ENCODE measurements at places on chromosomes 3 and 15. TPM values are rescaled to one million over a fixed set of nuclear protein-coding genes. Genes with fewer than 3 reads are reported as not detected.
A peak's percentile ranks its signal among the peaks of the same experiment; 100 is the strongest.

DNA sequence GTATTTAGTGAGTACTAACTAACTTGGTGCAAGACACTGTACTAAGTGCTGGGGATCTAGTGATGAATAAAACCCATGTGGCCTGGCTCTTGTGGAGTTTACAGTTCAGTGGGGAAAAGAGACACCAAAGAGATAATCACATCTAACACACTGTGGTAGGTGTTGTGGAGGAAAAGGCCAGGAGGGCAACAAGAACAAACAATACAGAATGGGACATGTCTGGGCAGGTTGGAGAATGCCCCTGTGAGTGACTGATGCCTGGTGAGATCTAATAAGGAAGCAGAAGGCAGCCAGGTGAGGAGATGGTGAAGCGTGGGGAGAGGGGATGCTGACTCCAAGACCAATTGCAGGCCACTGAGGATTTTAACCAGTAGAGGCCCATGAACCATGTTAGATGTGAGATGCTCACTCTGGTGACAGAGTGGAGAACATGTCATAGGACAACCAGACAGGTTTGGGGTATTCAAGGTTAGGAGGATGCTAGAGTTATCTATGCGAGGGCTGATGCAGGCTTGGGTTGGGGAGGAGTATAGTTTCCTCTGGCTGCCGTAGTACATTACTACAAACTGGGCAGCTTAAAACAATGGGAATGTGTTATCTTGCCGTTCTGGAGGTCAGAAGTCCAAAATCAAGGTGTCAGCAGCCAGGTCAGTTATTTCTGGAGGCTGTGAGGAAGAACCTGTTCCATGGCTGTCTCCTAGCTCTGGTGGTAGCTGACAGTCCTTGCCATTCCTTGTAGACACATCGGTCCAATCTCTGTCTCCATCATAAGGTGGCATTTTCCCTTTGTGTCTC, 81.4 kb downstream of the ARNT2 start:
- DNase-seq: no peak

DNA sequence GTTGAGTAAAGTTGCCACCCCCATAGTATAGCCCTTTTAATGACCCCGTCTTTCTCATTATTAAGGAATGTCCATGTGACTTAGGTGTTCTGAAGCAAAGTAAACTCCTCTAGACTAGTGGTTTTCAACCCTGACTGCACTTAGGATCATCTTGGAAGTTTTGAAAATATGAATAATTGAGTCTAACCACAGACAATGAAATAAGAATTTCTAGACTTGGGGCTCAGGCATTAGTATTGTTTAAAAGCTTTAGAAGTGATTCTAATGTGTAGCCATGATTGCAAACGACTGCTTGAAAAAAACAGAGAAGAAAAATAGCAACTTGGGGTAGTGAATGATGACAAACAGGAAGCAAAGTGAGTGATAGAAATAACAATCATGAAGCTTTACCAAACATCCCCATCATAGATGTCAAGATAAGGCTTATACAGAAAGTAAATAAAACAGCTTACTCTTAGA, 35.0 kb downstream of the ALCAM start:
- DNase-seq: no peak

The MUSTN1 gene
- total RNA-seq: 6.2 TPM

DNA sequence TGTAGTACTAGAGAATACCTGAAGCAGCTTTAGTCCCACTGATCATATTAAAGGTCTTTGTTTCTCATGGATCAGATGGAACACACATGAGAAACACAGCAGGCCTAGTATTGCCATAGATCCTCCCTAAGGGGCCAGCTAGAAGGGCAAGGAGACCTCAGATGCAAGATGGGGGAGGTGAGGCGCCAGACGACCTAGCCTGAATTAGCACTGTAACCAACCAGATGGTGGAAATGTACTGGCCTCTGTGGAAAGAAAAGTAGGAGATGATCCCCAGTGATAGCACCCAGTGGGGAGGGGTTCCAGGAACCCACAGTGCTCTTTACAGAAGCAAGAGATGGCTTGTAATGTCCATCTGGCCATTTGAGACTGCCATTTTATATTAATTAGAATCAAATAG, 138.2 kb upstream of the ZNF385D start:
- DNase-seq: no peak

- no peak for DNase-seq
Observed at GRCh38 chr3:174355505-174355904, 503.6 kb upstream of the NAALADL2 start.

The CPNE9 gene
- total RNA-seq: not detected

GRCh38 chr3:139353920-139354556, 10.2 kb downstream of the MRPS22 start:
- DNase-seq: no peak

GRCh38 chr3:124263168-124263567, 271.2 kb upstream of the ROPN1 start:
- no peak for DNase-seq

DNA sequence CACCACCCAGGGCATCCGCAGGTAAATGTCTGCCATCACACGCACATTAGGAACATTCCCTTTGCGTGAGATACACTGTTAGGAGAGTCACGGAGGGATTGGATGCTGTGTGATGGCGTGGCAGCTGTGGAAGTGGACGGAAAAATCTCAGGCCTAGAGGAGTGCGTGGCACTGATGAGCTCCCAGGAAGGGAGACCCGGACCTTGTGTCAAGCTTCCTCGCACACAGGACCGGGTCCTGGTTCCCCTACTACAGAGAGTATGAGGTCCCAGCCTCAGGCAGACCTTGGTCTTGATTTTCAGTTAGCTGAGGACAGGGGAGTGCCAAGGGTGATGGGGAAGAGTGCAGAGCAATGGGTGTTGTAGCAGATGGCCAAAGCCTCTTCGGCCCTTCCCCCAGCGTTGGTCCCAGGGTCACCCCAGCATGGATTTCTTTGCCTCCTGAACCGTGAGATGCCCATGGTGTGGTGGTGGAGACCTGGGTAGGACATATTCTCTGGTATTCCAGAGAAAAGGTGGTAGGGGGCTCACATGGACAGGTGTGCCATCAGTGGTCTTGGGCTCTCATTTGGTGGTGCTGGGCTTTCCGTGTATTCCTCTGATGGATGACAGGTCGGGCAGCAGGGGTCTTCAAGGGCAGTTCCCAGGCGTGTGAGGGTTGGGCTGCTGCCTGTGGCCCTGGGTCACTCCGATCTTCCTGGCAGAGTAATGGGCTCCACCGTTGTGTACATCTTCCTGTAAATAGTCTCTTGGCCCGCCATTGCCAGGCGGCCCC, 105.1 kb downstream of the SNRPN start:
- DNase-seq: peak; percentile 77

- DNase-seq: no peak
Observed at GRCh38 chr3:134867277-134867676, 72.2 kb downstream of the EPHB1 start.

The TRPM1 gene
- total RNA-seq: not detected

DNA sequence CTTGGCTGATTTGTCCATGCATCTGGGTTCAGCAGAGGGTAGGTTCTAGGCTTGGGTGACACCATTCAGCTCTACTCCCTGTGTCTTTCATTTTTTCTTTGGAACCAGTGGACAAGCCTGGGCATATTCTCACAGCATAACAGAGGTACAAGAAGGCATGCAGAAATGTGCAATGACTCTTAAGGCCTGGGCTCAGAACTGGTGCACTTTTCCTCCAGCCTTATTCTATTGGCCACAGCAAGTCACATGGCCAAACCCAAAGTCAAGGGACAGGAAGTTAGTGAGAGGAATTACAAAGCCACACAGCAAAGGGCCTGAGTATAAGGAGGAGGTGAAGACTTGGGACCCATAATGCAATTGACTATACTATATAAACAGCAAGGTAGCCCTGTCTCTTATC, 200.9 kb upstream of the CTDSPL start:
- no peak for DNase-seq

GRCh38 chr3:181464033-181464694, 247.6 kb upstream of the SOX2 start:
- no peak for DNase-seq

- no peak for DNase-seq
Observed at GRCh38 chr15:99522288-99522687, 43.5 kb upstream of the MEF2A start.

The ABCC5 gene
- total RNA-seq: 39.9 TPM

- no peak for DNase-seq
Observed at GRCh38 chr15:90471769-90472168, 58.0 kb upstream of the CRTC3 start.

DNA sequence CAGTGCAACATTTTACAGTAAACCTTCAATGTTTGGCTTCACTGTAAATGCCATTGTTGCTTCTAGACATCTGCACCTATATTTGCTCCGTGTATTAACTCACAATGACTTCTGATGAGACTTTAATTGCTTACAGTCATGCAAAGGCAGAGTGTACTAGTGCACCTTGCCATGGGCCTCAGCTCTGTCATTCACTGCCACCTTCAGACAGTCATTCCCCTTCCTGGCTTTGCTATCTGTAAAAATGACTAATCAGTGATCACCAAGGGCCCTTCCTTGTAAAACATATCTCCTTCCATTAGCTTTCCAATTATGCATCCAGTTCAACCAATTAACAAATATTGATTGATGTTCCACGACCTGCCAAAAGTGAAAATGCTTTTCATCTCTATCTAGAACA, 120.3 kb downstream of the ARRDC4 start:
- DNase-seq: no peak

The PLSCR5 gene
- total RNA-seq: not detected

GRCh38 chr3:64148955-64149653, 76.2 kb downstream of the PRICKLE2 start:
- no peak for DNase-seq

The C3orf70 gene
- 5.0 TPM for total RNA-seq

The GRAMD1C gene
- total RNA-seq: 1.2 TPM

The LRRC34 gene
- total RNA-seq: 1.5 TPM

DNA sequence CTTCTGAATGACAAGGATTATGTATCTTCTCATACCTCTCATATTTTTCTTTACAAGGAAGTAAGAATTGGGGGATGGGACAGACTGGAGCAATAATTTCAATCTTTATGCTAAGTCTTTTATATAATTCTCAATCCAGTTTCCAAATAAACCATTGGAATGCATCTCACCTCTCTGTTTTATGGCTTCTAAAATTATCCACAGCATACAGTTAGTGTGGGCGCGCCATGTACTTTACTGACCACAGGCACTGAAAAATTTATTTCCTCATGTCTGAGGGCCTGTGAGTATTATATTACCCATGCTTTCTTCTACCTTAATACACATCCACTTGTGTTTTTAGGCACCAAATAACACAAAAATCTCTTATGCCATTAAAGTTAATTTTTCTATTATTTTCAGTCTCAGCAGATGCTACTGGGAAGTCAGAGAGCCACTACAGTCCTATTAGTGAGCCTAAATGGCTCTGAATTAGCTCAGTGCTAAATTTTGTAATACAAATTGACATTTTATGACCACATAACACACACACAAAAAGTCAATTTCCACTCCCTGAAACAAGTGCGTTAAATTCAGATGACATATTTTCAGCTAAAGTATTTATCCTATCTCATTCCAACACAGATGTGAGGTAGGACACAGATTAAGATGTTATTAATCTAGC, 39.3 kb downstream of the SLITRK3 start:
- DNase-seq: no peak

DNA sequence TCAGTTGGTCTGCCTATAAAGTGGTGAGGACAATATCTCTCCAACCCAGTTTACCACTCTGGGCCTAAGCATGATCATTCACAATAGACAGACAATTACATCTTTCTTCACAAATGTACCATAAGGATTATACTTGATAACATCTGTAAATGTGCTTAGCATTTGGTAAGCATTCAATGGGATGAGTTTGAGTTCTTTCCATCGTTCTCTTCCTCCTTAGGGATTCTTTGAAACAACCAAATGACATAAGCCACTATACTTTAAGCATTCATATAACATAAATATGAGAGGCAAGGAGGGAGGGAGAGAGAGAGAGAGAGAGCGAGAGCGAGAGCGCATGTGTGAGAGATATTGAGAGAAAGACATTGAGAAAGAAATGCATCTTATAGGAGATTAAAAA, 303.3 kb upstream of the CBLB start:
- DNase-seq: no peak

- DNase-seq: no peak
Observed at GRCh38 chr3:154571553-154572226, 141.7 kb upstream of the GPR149 start.

The UBE2E2 gene
- 42.4 TPM for total RNA-seq

- DNase-seq: no peak
Observed at GRCh38 chr3:196251918-196252317, 35.6 kb downstream of the SLC51A start.

DNA sequence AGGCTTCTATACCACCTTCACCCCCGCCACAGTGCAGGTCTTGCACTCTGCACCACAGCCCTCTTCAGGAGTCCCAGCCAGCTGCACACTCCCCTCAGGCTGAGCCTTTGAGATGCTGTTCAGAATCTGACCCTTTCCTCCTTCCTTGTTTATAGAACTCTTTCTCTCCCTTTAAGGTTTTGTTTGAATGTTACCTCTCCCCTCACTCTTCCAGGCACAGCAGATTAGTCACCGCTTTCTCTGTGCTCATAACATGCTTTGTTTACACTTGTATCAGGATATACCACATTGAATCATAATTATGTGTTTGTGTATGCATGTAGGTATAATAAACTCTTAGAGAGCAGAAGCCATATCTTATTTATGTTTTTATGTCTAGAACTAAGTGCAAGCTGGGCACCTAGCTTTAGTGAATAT, 168.4 kb upstream of the BCL6 start:
- no peak for DNase-seq

The TNFAIP8L3 gene
- total RNA-seq: 0.35 TPM

DNA sequence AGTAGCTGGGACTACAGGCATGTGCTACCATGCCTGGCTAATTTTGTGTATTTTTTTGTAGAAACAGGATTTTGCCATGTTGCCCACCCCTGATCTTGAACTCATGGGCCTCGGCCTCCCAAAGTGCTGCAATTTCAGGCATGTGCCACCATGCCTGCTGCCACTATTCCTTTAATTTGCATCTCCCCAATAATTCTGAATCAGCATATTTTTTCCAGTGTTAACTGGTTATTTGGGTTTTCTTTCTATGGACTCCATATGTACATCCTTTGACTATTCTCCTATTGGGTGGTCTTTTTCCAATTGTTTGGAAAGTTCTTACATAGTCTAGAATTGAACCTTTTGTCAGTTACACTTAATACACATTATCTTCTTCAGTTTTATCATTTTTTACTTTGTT, 28.1 kb downstream of the HLTF start:
- no peak for DNase-seq

The SRGAP3 gene
- 1.5 TPM for total RNA-seq

DNA sequence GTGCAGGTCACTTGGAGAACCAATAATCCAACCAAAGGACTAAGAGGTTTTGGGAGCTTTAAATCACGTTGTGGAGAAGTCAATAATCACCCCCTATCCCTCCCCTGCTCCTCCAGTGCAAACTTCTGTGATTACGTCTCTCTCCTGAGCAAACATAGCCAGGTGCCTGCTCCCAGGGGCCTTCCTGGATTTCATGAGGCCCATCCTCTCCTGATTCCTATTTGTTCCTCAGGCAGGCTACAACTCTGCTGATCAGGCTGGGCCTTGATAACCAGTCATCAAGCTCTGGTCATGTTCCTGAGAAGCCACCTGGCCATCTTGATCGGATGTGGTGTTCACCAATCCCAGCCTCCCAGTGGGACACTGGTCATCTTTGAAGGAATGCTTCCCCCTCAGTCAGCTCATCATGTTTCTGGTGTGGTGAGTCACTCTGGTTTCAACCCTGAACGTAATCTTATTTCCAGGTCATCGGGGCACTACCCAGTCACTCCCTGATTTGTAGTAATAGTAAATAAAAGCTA, 2.9 kb upstream of the ZNF710 start:
- no peak for DNase-seq

All from osteocyte (in vitro differentiated cells).